ENCODE measurements at places on chromosomes 16 and 17.

DNA sequence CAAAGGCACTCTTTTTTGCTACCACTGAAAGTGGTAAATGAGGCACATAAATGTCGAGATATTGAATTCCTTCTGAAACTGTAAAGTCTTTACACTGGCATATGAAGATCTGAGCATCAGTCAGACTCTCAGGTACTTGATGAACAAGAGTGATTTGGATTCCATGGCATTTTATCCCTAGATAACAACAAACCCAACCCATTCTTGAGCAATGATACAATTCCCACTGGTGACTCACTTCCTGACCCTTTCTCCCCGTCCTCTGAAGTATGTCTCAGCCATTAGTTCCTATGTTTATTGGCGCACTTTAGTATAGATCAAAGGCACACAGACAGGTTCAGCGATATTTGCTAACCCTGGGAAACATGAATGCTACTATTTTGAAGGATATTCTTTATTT is 147.0 kb upstream of the RBFOX1 start:
- ATAC-seq: no peak

DNA sequence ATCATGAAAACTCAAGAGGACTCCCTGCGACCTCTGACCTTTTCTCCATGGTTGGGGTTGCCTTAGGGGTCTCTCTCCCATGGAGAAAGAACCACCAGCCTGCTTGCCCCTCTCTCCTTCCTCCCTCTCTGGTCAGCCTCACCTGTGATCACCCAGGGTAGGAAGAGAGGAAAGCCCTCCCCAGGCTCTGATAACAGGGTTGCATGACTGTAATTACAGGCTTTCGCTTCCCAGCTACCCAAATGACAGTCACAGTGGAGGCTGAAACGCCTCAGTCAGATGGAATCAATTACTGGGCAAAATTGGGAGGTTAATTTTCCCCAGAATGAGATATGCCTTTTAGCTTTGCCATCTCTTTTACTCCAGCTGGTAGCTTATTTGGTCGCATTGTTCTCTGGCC is 265.8 kb upstream of the SOX9 start:
- no peak for ATAC-seq

DNA sequence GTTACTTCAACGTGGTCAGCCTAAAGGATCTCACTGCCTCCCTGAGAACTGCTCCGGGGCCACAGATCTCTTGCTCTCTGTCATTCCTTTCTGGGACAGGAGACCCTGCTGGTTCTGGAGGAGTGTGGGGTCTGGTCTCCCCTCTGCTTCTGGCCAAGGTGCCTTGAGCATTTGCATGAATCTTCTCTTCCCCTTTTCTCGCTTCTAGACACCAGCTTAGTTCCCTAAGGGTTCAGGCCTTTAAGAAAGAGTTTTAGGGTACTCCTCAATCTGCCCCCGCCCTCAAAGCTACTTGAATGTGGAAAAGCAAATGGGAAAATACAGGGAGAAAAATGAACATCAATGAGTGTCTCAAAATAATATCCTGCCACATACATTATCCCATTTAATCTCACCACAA is 48.1 kb downstream of the WSB1 start:
- ATAC-seq: no peak

GRCh38 chr16:22785552-22785951 is 28.4 kb upstream of the HS3ST2 start:
- no peak for ATAC-seq

- no peak for ATAC-seq
These were observed 128.0 kb downstream of the IRF8 start for GRCh38 chr16:86026916-86027315.

GRCh38 chr17:48455791-48456190 is 25.8 kb upstream of the SKAP1 start:
- ATAC-seq: no peak

DNA sequence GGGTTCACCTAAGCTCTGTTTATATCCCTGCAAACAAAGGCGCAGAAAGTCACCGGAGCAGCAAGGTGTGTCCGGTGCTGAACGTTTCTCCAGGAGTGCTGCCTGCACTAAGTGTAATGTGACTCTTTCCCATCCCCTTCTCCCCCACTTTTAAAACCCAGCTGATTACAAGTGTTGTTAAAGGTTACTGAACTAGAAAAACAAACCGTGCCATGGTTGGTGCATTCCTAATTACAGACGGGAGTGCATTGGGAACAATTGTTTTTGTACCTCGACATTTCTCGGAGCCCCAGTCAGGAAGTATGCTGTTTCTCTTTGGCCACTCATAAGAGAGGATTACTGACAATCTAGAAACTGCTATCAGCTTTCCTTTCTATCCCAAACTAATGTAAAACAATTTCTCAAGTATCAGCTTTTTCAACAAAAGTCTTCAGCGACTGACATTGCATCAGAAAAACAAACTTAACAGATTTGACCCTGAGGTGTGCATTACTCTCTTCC is 441.0 kb upstream of the SALL1 start:
- ATAC-seq: no peak

DNA sequence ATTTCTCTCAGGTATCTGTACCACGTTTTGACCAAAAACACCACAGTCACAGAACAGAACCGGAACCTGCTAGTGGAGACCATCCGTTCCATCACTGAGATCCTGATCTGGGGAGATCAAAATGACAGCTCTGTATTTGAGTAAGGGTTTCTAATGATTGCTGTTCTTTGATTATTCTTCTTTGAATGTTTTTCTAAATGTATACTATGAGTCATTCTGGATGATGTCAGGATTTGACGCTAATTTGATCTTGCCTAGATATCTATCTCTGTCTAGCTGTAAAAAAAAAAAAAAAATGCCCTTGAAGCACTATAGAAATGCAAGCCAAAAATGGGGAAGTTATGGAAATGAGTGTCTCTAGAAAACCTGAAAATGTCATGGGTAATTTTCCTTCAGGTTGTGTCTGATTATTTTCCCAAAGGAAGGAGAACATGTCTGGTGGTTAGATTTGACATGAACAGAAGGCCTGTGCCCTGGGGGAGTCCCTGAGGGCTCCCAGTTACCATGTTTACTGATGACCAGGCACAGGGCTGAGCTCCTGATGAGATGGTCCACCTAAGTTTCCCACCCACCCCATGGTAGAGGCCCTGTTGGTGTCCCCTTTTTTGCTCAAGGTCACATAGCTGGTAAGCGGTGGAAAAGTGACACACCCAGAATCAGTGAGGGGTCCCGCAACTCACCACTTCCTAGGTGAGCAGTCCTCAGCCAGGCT is 13.6 kb downstream of the CLEC16A start:
- ATAC-seq: peak; percentile 37

DNA sequence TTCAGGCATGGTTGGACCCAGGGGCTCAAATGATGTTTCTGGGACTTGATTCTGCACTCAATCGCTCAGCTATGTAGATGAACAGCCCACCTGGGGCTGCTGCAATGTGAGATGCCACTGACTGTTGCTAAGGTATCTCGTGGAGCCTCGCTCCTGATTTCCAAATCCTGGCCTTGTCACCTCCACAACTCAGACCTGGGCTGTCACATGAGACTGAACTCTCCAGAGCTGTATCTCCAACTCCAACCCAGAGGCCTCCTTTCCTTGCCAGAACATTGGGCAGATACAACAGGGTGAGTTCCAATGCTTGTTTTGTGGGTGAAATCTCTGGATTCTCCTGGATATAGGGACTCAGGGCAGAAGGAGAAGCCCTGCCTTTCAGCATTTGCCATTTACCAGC is 79.5 kb downstream of the GNAO1 start:
- no peak for ATAC-seq

DNA sequence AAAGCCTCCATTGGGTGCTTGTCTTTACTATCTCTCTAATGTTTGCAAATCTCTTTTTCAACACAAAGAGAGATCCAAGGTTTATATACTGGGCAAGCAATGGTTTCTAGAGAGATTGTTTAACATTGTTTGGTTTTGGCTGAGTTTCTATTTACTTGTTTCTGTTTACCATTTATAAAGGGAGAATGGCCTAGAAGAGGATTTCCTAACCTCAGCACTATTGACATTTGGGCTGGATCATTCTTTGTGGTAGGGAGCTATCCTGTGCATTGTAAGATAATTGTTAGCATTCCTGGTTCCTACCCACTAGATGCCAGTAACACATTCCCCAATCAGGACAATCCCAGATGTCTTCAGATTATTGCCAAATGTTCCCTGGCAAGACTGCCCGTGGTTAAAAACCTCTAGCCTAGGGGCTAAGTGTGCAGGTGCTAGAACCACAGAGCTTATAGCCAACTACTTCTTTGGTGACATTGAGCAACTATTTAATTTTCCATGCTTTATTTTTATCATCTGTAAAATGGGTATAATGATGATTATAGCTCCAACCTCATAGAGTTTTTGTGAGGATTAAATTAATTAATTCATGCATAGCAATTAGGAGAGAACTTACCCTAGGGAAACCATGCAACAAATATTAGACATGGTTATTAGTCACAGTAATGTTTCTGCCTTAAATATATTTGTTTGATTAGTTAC is 413.9 kb upstream of the MAF start:
- peak; percentile 36 for ATAC-seq

GRCh38 chr16:2364638-2365210 is 24.2 kb upstream of the ABCA3 start:
- ATAC-seq: no peak

GRCh38 chr16:66255647-66256046 is 110.8 kb upstream of the CDH5 start:
- no peak for ATAC-seq

DNA sequence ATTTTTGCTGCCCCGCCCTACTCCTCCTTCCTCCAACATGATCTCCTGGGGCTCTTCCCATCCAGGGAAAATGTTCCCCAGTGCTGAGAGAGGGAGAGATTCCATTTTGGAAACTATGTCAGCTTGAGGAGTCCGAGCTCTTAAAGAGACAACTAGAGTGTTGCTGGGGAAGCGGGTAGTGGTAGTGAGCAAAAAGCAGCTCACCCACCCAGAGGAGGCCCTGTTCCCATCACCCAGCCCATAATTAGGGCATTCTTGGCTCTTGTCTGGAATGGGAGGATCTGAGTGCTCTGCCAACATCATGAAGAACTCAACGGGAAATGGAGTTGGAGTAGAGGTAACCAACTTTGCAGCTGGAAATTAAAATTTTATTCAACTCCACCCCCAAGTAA is 9.1 kb upstream of the MSL1 start:
- peak; percentile 2 for ATAC-seq

GRCh38 chr17:13833921-13834320 is 232.2 kb upstream of the HS3ST3A1 start:
- no peak for ATAC-seq

DNA sequence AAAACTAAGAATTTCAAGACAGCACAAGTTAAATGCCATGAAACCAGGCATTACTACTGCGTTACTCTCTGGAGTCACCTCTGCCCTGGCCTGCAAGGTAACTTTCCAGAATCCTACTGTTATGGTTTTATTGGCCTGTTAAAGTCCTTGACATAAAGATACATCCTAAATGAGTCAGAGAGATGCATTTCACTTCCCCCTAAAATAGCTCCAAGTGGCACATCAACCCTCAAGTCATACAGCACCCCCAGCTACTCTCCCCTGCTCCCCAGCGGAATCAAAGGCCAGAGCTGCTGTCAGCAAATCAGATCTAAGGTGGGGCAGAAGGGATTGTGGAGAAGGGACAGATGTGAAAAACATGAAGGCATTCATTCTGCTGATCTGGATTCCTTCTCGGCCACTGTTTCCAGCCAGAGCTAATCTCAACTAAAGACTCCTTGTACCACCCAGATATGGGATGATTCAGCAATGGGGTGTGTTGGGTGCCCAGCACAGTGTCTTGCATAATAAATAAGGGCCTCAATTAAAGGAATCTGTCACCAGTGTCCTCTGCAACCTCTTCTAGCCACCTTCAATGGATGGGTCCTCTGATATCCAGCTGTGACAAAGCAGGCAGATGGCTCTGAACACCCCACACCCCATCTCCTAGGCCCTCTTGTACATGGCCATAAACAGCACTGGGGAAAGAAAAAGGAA is 8.5 kb upstream of the CCL1 start:
- ATAC-seq: no peak

GRCh38 chr16:85187447-85187846 is 75.2 kb upstream of the CIBAR2 start:
- peak; percentile 41 for ATAC-seq

DNA sequence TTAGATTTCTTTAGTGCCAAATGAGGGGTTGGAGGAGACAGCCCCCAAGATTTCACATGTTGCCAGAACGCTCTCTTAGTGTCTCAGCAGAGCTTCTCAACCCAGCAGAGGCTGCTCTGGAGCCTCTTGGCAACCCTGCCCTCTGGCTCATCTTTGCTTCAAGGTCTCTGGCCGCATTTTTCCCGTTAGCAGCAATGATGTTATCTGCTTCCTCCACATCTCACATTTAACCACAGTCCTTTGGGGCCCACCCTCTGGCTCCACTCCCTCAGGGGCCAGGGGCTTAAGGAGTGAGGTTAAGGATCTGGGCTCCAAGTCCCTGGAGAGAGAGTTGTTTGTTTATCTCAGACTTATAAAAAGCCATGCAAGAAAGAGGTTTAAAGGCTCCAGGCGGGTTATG is 3.3 kb upstream of the XYLT1 start:
- ATAC-seq: no peak
